Mesendoderm (in vitro differentiated cells): ENCODE measurements at places on chromosomes 1 and 21.

- H3K4me3 ChIP-seq = no peak overlapping the region
- peaks cover 21% of the 10 kb centered on the region for H3K4me1 ChIP-seq
- no peaks in the 10 kb centered on the region for H3K27me3 ChIP-seq
- no peak overlapping the region for H3K27ac ChIP-seq
- no peaks in the 10 kb centered on the region for H3K36me3 ChIP-seq
Observed at GRCh38 chr1:232014941-232015340, 388.4 kb downstream of the DISC1 start.

DNA sequence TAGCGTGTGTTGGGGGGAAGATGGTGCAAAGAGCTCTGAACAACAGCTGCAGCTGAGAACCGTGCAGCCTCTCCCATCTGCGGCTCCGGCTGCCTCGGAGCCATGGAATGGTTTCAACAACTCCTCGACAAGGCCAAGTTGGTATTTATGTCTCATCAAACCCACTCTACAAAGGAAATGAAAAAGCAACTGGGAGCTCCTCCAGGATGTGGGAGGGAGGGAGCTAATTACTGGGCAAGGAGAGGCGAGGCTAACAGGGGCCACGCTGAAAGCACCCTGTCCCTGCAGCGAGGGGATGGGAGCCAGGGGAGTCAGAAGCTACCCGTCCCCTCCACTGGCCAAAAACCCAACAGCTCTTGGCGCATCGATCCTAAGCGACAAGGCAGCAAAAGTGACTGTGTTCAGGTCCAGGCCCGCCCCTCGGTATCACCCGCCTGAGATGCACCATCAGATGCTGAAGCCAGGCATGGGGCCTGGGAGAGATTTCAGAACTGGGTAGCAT, 63.1 kb downstream of the ACOT7 start:
- no peaks in the 10 kb centered on the region for H3K36me3 ChIP-seq
- no peaks in the 10 kb centered on the region for H3K4me1 ChIP-seq
- no peak for DNase-seq
- H3K4me3 ChIP-seq = no peak overlapping the region

GRCh38 chr1:58363585-58363984, 182.9 kb downstream of the OMA1 start:
- no peak overlapping the region for H3K27ac ChIP-seq
- H3K36me3 ChIP-seq = no peaks in the 10 kb centered on the region
- H3K27me3 ChIP-seq = no peaks in the 10 kb centered on the region
- peaks cover 2% of the 10 kb centered on the region for H3K4me1 ChIP-seq
- no peak for DNase-seq

DNA sequence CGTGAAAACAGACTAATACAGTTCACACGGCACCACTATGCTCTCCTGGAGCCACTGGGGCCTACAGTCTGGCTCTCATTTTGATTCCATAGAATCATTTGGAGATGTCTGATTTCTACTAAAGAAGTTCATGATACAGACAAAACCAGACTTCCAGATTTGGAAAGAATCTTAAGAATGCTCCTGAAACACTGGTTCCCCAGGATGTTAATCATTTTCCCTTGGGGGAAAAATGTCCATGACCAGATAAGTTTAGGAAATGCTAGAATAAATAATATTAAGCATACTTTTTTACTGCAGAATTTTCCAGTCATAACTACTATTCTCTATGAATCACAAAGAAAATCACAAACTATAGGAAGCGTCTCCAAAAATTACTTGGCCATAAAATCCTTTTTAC, 63.0 kb upstream of the RGS7 start:
- no peaks in the 10 kb centered on the region for H3K27me3 ChIP-seq
- H3K27ac ChIP-seq = no peak overlapping the region
- no peaks in the 10 kb centered on the region for H3K4me1 ChIP-seq
- H3K4me3 ChIP-seq = no peak overlapping the region
- no peaks in the 10 kb centered on the region for H3K36me3 ChIP-seq

DNA sequence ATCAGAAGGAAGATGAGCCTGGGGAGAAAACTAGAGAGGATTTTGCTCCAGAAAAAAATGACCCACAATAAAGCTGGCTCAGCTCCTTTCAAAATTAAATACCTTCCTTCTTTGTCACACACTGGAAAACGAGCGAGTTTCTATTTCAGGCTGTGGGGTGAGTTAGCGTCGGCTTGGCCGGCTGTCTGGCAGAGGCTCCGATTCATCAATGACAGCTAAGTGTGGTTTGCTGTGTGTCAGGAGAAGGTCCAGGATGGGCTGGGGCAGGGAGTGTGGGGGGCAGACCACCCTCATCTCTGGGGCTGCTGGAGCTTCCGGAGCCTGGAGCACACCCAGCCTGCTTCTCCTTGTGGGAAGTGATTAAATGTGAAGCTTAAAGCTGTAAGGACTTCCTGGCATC, 120.2 kb downstream of the ETS2 start:
- no peaks in the 10 kb centered on the region for H3K4me1 ChIP-seq
- H3K27me3 ChIP-seq = no peaks in the 10 kb centered on the region
- DNase-seq = no peak

DNA sequence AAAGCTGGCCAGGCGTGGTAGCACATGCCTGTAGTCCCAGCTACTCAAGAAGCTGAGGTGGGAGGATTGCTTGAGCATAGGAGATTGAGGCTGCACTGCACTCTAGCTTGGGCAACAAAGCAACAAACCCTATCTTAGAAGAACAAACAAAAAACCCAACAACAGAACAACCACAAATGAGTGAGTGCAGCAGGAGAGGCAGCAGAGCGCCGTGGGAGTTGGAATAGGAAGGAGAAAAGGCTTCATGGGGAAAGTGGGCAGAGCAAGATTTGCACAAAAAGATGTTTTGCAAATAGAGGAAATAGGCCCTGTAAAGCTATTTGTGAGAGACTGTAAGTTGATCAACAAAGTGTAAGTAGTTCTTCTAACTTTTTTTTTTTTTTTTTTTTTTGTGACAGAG, 19.6 kb downstream of the SMAP2 start:
- H3K4me3 ChIP-seq = no peak overlapping the region
- no peaks in the 10 kb centered on the region for H3K36me3 ChIP-seq
- no peak overlapping the region for H3K27ac ChIP-seq
- no peaks in the 10 kb centered on the region for H3K4me1 ChIP-seq
- DNase-seq = no peak

- no peaks in the 10 kb centered on the region for H3K36me3 ChIP-seq
- no peak overlapping the region for H3K4me3 ChIP-seq
- DNase-seq = peak; percentile 11
- no peaks in the 10 kb centered on the region for H3K4me1 ChIP-seq
- H3K27ac ChIP-seq = no peak overlapping the region
Observed at GRCh38 chr1:156616463-156616862, 2.8 kb upstream of the HAPLN2 start.

DNA sequence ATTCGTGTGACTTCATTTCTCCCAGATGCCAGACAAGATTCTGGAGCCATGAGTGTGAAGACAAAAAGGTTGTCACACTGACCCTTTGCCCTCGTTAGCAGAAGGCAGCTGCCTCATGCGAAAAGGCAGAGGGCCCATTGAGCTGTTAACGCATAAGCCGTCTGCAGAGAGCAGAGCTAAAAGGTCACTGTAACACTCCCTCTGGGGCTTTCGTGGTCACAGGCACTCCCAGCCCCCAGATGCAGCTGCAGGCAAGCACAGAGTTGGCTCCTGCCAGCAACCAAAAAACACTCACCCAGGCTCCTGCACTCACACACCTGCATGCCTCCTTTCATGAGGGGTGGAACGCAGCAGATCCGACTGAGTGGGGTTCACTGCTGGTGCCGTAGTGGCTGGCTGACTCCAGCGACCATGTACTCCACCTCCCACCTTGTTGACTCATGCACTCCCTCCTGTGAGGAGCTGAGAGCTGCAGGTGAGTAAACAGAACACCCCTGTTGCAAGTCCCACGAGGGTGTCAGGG, 287.5 kb downstream of the SMYD3 start:
- no peaks in the 10 kb centered on the region for H3K36me3 ChIP-seq
- no peaks in the 10 kb centered on the region for H3K27me3 ChIP-seq
- no peaks in the 10 kb centered on the region for H3K4me1 ChIP-seq
- DNase-seq = peak; percentile 41

GRCh38 chr1:151612501-151613281, 841 bp downstream of the SNX27 start:
- peaks cover 4% of the 10 kb centered on the region for H3K4me1 ChIP-seq
- no peaks in the 10 kb centered on the region for H3K27me3 ChIP-seq
- H3K27ac ChIP-seq = peak overlapping the region; percentile 88
- DNase-seq = peak; percentile 61

GRCh38 chr1:41184446-41184845, 57.7 kb downstream of the SCMH1 start:
- H3K27me3 ChIP-seq = no peaks in the 10 kb centered on the region
- no peak for DNase-seq
- no peaks in the 10 kb centered on the region for H3K36me3 ChIP-seq
- H3K4me3 ChIP-seq = no peak overlapping the region
- no peaks in the 10 kb centered on the region for H3K4me1 ChIP-seq

- H3K27me3 ChIP-seq = no peaks in the 10 kb centered on the region
- no peak within 1 kb of the TSS for H3K27ac ChIP-seq
- no peak for DNase-seq
- H3K4me1 ChIP-seq = no peaks in the 10 kb centered on the region
- no peak within 1 kb of the TSS for H3K4me3 ChIP-seq
- H3K36me3 ChIP-seq = no peaks in the 10 kb centered on the region
Observed at GRCh38 chr1:168280296-168280927, at the start of gene TBX19. Gene TBX19, plus strand, starts transcription at chr1:168280877. Its CDS starts 214 bp downstream, at chr1:168281091.

DNA sequence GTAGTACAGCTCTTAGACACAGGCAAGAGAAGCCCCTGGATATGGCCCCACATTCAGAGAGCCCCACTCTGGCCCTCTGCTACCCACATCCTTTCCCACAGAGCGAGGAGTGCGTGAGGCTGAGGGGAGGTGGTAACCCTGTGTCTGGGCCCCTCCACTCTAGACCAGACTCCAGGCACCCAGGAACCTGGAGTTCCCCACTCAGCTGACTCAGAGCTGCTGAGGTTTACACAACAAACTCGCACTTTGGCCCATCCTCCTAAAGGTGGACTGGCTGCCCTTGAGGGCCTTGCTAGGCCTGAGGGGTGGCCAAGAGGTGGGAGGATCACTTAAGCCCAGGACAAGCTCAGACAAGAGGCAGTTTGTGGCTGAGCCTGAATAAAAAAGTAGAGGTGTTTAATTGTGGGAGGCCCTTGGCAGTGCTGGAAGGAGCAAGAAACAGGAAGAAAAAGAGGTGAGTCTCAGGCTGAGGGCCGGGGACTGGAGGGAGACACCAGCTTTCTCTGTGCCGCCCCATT, 10.7 kb downstream of the MR1 start:
- no peak for DNase-seq
- no peak overlapping the region for H3K27ac ChIP-seq
- no peak overlapping the region for H3K4me3 ChIP-seq
- no peaks in the 10 kb centered on the region for H3K27me3 ChIP-seq
- H3K4me1 ChIP-seq = no peaks in the 10 kb centered on the region
- no peaks in the 10 kb centered on the region for H3K36me3 ChIP-seq
